Thyroid gland (tissue), 4 donors: ENCODE measurements at places on chromosomes 3 and 15. TPM values are rescaled to one million over a fixed set of nuclear protein-coding genes. Genes with fewer than 3 reads are reported as not detected.

MYRIP gene
- total RNA-seq: 1.6 TPM

TEX55 gene
- not detected for total RNA-seq

DNA sequence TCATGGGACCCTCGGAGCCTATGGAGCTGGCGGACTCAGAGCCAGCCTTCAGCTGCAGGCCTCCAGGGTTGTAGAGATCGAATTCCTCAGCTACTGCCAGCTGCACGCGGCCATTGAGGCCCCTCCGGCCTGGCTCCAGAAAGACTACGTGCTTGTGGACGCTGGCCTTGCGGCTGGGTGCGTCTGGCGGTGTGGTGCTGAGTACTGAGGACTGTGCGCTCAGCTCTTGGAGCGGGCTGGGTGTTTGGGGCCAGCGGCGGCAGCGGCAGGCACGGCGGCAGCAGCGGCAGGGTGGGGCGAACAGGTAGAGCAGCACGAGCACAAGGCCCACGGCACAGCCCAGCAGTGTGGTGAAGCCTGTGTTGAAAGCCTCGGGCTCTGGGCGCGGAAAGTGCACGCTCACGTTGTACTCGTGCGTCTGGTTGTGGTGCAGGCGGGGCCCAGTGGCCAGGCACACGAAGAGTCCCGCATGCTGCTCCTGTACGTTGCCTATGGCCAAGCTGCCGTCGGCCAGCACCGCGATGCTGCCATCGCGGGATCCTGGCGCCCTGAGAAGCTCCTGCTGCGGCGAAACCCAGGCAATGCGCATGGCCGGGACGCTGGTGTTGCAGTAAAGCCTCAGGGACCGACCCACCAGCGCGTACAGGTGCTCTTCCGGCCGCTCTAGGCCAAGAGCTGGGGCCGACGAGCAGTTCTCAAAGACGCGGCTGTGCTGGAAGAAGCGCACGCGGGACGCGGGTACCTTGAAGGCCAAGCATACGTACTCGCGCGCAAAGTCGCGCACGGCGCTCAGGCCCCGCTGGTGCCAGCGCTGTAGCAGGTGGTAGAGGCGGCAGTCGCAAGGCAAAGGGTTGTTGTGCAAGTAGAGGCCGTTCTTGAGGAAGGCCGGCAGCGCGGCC lies 1.3 kb downstream of the AMIGO3 start:
- no peak for DNase-seq

GRCh38 chr3:38739396-38739689 lies 76.7 kb downstream of the SCN10A start:
- no peak for DNase-seq

GRCh38 chr3:154656486-154656885 lies 226.5 kb upstream of the GPR149 start:
- no peak for DNase-seq

DNA sequence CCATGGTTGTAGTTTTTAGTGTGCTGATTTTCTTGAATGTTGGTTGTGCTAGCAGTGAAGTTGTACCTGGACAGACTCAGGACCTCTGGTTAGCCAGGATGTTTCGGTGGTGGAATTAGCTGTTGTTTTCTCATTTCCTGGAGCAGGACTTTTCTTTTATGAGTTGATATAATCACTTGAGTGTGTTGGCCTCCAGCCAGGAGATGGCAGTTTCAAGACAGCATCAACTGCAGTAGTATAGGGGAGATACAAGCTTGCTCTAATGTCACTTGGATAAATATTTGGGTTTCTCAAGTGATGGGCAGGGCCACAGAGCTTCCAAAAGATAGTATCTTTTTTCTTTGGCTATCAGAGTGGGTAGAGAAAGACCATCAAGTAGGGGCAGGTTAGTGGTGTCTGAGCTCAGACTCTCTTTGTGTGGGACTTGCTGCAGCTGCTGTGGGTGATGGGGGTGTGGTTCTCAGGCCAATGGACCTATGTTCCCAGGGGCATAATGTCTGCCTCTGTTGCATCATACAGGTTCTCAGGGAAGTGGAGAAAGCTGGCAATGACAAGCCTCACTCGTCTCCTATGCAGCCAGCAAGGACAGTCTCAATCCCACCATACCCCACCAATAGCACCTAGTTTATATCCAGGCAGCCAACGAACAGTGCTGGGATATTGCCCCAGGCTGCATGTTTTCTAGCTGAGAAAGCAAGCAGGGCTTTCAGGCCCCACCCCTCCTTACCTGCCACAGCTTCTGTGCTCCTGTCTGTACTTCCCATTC lies 14.6 kb upstream of the OR5K2 start:
- DNase-seq: no peak

- peak; percentile 91 for DNase-seq
These were observed 4.4 kb upstream of the CXCR6 start for GRCh38 chr3:45938864-45939263.

- no peak for DNase-seq
These were observed 98.9 kb downstream of the IQSEC1 start for GRCh38 chr3:12974334-12974733.

DNA sequence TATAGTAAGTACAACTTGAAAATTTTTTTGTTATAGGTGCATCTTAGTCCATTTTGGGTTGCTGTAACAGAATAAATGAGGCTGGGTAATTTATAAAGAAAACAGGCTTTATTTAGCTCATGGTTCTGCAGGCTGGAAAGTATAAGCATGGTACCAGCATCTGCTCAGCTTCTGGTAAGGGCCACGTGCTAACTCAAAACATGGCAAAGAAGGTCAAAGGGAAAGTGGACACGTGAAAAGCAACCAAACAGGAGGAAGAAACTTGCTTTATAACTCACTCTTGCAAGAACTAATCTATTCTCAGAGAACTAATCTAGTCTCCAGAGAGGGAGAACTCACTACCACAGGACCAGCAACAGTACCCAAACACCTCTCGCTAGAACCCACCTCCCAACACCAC lies 9.1 kb downstream of the HDGFL3 start:
- DNase-seq: no peak

- no peak for DNase-seq
These were observed 112.6 kb upstream of the MB21D2 start for GRCh38 chr3:193030276-193030675.

- DNase-seq: no peak
These were observed 188.7 kb upstream of the TBC1D5 start for GRCh38 chr3:17931131-17931530.

DNA sequence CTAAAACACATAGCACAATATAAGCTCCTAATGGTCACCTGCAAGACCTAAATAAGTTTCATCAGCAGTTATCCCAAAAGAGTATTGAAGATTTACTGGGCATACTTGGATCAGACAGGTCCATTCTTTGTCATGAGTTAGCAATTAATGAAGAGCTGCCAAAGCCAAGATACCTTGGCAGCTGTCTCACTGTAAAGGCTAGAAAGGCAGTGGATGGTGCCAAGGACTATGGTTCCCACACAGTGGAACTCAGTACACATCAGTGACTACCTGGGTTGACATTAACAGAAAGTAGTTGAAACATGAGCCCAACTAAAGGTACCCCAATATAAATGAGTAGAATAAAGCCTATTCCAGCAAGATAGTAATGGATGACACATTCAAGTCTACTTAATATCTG lies 41.1 kb upstream of the TMCO5A start:
- no peak for DNase-seq

- no peak for DNase-seq
These were observed 169.3 kb upstream of the TPM1 start for GRCh38 chr15:62873203-62873602.

DNA sequence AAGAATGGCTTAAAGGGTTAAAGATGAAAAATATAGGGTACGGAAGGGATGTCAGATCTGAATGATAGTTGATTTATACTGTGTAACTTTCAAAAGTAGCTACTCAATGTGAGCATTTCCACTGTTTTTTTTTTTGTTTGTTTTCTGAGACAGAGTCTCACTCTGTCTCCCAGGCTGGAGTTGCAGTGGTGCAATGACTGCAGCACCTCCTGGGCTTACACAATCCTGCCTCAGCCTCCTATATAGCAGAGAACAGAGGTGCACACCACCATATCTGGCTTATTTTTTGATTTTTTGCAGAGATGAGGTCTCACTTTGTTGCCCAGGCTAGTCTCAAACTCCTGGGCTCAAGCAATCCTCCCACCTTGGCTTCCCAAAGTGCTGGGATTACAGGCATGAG lies 9.9 kb upstream of the PXK start:
- no peak for DNase-seq
